GM12878 (cell line): ENCODE measurements at places on chromosomes 6 and 20. TPM values are rescaled to one million over a fixed set of nuclear protein-coding genes. Genes with fewer than 3 reads are reported as not detected.

GPR6 gene
- total RNA-seq, result not detected in 2 replicates

PI16 gene
- not detected in 2 replicates for total RNA-seq

ADAM33 gene
- not detected in 2 replicates for total RNA-seq

BPIFB4 gene
- total RNA-seq, result not detected in 2 replicates

DNA sequence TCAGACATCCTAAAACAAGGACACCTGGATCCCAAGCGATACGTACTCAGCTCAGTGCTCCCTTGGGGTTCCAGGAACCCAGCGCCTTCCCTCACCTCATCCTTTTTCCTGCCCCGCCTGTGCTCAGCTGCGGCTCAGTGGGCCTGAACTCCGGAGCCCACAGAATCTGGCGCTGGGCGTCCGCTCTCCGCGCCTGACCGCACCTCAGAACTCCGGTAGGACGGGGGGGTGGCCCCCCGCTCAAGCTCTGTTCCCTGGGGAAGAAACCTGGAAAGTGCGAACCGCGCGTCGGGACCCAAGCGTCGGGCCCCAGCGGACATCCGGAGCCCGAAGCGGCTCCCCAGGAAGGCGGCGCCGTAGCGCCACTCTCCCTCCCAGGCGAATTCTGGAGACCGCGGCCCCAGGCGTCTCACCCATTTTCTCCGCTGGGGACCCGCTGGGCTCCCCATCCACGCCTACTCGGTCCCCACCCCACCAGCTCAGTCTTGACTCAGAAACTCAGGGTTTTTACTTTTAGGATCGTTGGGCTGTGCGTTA, 336 bp upstream of the LY6G5C start:
- no peak for DNase-seq
- H3K27ac ChIP-seq, result peak overlapping the region; percentile 15; the same call in 1 of the 2 replicates
- H3K36me3 ChIP-seq, result no peaks in the 10 kb centered on the region
- H3K4me1 ChIP-seq, result peaks cover 6% of the 10 kb centered on the region

DNA sequence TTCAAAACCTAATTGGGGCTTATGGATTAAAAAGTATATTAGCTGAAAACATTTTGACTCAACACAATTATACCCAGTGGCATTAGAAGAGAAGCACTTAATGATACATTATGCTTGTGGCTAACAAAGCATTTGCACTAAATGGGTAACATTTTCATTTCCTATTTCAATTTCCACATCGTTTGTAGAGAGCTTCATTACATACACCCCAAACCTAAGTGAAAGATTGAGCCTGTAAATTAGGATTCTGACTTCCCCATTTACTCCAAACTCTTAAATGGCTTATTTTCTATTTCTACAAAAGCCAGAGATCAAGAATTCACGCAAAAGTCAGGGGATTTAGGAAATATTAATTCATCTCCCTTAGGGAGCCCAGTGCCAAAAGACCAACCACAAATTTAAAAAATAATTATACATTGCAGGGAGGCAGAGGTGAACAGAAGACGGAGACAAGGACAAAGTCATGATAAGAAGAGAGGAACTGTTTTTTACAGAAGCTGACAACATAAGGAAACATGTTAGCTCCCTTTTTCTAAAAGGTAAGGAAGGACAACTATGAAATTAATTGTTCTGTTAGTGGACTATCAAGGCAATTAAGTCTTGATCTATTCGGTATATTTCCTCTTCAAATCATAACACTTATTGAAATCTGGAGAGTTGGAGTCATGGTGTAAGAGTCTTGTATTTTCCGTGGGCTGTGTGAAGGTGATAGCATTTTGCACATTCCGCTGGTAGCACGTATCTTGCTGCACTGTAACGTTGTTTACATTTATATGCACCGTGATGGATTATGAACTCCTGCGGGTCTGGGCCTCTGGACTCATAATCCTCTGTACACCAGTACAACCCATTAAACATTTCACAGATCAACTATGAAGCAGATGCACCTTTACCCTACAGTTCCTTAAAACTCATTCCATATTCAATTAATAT, 24.8 kb upstream of the EZR start:
- no peaks in the 10 kb centered on the region for H3K4me1 ChIP-seq
- H3K4me3 ChIP-seq, result no peak overlapping the region

- H3K36me3 ChIP-seq, result no peaks in the 10 kb centered on the region
- no peak overlapping the region for H3K4me3 ChIP-seq
- no peak for DNase-seq
- no peaks in the 10 kb centered on the region for H3K4me1 ChIP-seq
- no peaks in the 10 kb centered on the region for H3K27me3 ChIP-seq
These were observed 3.5 kb downstream of the MYLK2 start for GRCh38 chr20:31822421-31823330.

- no peaks in the 10 kb centered on the region for H3K27me3 ChIP-seq
- no peak overlapping the region for H3K4me3 ChIP-seq
- peaks cover 6% of the 10 kb centered on the region; the same call in 1 of the 2 replicates for H3K4me1 ChIP-seq
- H3K36me3 ChIP-seq, result no peaks in the 10 kb centered on the region
- no peak overlapping the region for H3K27ac ChIP-seq
These were observed 9.4 kb upstream of the COL9A1 start for GRCh38 chr6:70312165-70312745.

DNA sequence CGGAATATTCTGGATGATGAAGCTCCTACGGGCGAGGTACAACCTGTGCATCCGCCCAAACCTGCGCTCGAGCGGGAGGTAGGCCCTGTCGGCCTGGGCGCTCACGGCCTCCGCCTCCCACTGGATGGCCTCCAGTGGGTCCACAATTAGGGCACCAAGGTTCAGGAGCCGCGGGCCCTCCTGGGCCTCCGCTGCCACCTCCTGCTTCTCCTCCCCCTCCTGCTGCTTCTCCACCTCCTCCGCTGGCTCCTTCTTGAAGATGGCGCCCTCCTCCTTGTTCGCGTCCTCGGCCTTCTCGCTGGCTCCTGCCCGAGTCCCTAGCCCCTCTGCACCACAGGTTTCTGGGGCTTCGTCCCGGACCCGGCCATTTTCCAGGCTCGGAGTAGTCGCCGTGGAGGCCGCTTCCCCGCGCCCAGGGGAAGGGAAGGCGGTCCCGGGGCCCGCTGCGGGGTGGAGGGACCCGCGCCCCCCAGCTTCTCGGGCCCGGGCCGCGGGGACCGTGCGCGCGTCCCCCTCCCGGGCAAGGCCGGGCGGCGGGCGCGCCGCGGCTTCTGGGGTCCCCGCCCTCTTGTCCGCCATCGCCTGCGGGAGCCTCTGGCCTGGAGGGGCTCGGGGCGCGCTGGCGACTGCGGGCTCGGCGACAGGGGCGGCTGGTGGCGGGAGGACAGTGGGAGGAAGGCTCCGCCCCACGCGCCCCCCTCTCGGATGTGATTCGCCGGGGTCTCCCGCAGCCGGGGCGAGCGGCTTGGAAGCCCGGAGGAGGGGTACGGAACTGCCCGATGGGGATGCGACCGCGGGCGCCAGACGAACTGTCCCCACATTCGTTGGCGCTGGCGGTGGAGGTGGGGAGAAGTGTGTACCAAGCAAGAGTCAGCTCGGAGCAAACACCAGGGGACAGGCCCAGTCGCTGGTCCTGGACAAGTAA, 17.6 kb downstream of the PLAGL2 start:
- no peaks in the 10 kb centered on the region for H3K27me3 ChIP-seq
- DNase-seq, result no peak
- peaks cover under 1% of the 10 kb centered on the region; the same call in 1 of the 2 replicates for H3K36me3 ChIP-seq
- no peaks in the 10 kb centered on the region for H3K4me1 ChIP-seq
- no peak overlapping the region for H3K27ac ChIP-seq

DNA sequence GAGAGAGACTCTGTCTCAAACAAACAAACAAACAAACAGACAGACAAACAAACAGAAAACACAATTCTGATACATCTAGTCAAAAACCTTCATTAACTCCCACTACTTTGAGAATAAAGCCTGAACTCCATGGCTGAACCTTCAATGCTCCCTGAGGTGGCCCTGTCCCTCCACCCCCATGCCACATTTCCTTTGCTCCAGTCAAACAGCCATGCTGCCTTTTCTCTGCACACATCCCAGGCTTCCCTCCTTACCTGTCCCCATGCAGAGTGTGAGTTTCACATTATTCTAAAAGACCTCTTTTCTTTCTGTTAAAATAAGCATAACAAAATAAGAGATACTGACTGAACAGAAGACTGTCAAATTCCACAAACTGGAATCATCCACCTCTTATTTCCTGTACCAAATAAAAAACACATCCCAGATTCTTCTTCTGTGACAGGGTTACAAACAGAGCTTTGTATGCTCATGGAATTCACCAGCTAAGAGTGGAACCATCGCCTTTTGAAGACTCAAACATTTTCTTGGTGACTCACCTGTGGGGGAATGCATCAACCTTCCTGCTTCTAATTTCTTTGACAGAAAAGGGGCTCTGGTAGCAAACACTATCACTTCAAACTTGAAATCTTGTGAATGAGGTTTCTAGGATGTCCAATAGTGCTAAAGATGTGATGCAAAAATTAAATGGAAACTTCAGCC, 71.0 kb upstream of the SLC22A16 start:
- no peaks in the 10 kb centered on the region; the same call in 1 of the 2 replicates for H3K4me1 ChIP-seq
- no peak overlapping the region for H3K27ac ChIP-seq
- no peak overlapping the region for H3K4me3 ChIP-seq
- no peak for DNase-seq

- H3K4me1 ChIP-seq, result peaks cover 24% of the 10 kb centered on the region
- peak overlapping the region; percentile 51; the same call in 1 of the 2 replicates for H3K4me3 ChIP-seq
- peaks cover 5% of the 10 kb centered on the region for H3K27me3 ChIP-seq
- DNase-seq, result no peak
- no peaks in the 10 kb centered on the region for H3K36me3 ChIP-seq
These were observed 42.2 kb upstream of the FOXP4 start for GRCh38 chr6:41503827-41504465.

GRCh38 chr6:37137201-37138090, 32.5 kb upstream of the PIM1 start:
- H3K36me3 ChIP-seq, result no peaks in the 10 kb centered on the region
- no peaks in the 10 kb centered on the region for H3K27me3 ChIP-seq
- H3K4me1 ChIP-seq, result peaks cover 28% of the 10 kb centered on the region
- H3K4me3 ChIP-seq, result peak overlapping the region; percentile 29; the same call in 1 of the 2 replicates
- no peak for DNase-seq

GRCh38 chr6:70385901-70386300, 27.4 kb upstream of the FAM135A start:
- no peak overlapping the region for H3K27ac ChIP-seq
- H3K27me3 ChIP-seq, result no peaks in the 10 kb centered on the region; the same call in 1 of the 2 replicates
- no peak for DNase-seq
- H3K4me3 ChIP-seq, result no peak overlapping the region
- no peaks in the 10 kb centered on the region for H3K36me3 ChIP-seq

DNA sequence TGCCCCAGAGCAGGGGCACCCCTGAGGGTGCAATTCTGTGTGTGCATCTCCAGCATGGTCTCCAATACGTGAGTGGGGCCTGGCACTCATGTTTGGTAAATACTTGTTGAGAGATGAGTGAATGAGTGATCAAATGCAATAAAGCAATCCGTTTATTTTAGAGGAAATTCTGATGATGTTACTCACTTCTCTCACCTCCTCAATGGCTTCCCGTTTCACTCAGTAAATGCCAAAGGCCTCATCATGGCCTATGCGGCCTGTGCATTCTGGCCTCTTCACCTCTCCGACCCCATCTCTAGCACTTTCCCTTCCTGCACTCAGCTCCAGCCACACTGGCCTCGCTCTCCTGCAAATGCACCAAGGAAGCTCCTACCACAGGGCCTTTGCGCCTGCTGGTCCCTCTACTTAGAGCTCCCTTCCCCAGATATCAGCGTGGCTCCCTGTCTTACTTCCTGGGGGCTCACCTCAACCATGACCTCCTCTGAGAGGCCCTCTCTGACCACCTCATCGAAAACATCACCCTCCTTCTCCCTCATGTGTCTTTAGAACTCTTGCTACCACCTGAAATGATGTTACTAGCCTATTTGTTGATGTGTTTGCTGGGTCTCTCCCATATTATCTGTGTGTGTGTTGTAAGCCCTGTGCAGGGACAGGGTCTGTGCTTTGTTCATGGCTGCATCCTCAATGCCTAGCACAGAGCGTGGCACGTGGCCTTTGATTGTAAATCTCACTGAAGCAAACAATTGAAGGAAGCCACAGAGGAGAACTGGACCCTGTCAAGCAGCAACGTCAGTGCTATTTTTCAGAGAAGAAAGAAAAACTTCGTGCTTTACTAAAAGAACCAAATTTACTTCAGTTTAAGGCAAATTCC, 42.6 kb downstream of the RAB44 start:
- no peak overlapping the region for H3K4me3 ChIP-seq
- no peaks in the 10 kb centered on the region for H3K27me3 ChIP-seq
- no peak overlapping the region for H3K27ac ChIP-seq
- no peaks in the 10 kb centered on the region; the same call in 1 of the 2 replicates for H3K4me1 ChIP-seq
- H3K36me3 ChIP-seq, result no peaks in the 10 kb centered on the region; the same call in 1 of the 2 replicates
- DNase-seq, result no peak

GRCh38 chr6:102023977-102024657, 630.6 kb downstream of the GRIK2 start:
- H3K36me3 ChIP-seq, result no peaks in the 10 kb centered on the region
- no peak for DNase-seq
- H3K27ac ChIP-seq, result no peak overlapping the region
- H3K4me3 ChIP-seq, result no peak overlapping the region
- H3K4me1 ChIP-seq, result no peaks in the 10 kb centered on the region

DNA sequence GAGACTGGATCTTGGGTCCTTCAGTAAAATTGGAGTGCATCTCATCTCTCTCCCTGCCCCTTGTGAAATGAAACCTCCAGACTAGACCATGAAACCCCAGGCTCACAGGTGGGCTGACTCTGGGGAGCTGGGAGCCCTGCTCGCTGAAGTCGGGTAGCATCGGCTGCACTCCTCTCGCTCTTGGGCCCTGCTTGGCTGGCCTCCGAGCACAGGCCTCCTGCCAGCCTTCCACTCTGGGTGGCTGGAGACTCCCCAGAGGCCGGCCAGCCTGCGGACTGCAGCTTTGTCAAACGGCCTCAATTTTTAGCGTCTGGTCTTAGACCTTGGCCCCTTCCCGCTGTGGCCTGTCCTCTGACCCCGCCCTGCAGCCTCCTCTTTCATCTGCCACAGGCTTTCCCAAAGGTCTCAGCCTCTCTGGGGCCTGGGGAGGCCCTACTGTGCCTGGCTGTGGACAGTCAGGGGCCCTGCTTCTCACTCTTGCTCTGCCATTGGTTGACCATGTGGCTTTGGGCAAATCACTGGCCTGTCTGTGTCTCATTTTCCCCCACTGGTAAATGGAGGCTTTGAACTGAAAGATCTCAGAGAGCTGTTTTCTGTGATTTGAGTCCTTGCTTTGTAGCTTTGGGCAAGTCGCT, 45.1 kb downstream of the SRC start:
- no peaks in the 10 kb centered on the region for H3K27me3 ChIP-seq
- H3K27ac ChIP-seq, result no peak overlapping the region
- H3K4me1 ChIP-seq, result no peaks in the 10 kb centered on the region
- H3K36me3 ChIP-seq, result peaks cover 26% of the 10 kb centered on the region

- DNase-seq, result no peak
- H3K4me1 ChIP-seq, result peaks cover 11% of the 10 kb centered on the region
- no peak overlapping the region for H3K4me3 ChIP-seq
- no peaks in the 10 kb centered on the region for H3K36me3 ChIP-seq
- no peak overlapping the region for H3K27ac ChIP-seq
These were observed 18.2 kb upstream of the TAGAP start for GRCh38 chr6:159062976-159063375.

GRCh38 chr20:63520504-63520933, at the start of gene PPDPF:
Gene PPDPF, plus strand, starts transcription at chr20:63520765. Its CDS starts 544 bp downstream, at chr20:63521309.
- H3K27me3 ChIP-seq, result no peaks in the 10 kb centered on the region
- peaks cover 4% of the 10 kb centered on the region for H3K4me1 ChIP-seq
- peak within 1 kb of the TSS; percentile 58 for H3K27ac ChIP-seq
- H3K4me3 ChIP-seq, result peak within 1 kb of the TSS; percentile 86
- DNase-seq, result no peak

GRCh38 chr6:90298459-90299053, 1.9 kb upstream of the BACH2 start:
- H3K4me1 ChIP-seq, result no peaks in the 10 kb centered on the region; the same call in 1 of the 2 replicates
- H3K4me3 ChIP-seq, result no peak overlapping the region
- H3K27ac ChIP-seq, result no peak overlapping the region
- DNase-seq, result no peak
